ENCODE measurements at places on chromosomes 5 and 9.

DNA sequence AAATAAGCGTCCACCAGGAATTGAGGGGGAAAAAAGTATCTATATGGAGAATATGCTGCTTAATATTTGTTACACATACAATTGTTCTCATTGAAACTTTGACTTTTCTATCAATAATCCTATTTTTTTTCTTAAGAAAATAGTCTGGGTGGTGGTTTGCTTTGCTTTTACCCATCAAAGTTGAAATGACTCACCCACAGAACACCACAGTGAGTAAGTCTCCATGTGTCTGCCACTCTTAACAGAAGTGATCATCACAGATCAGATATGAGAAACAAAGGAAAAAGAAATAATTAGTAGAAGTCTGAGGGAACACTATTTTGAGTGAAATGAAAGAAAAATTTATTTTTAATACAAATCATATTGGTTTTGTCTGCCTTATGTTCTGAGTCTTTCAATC, 742.8 kb downstream of the CDH9 start:
- DNase-seq: no peak

DNA sequence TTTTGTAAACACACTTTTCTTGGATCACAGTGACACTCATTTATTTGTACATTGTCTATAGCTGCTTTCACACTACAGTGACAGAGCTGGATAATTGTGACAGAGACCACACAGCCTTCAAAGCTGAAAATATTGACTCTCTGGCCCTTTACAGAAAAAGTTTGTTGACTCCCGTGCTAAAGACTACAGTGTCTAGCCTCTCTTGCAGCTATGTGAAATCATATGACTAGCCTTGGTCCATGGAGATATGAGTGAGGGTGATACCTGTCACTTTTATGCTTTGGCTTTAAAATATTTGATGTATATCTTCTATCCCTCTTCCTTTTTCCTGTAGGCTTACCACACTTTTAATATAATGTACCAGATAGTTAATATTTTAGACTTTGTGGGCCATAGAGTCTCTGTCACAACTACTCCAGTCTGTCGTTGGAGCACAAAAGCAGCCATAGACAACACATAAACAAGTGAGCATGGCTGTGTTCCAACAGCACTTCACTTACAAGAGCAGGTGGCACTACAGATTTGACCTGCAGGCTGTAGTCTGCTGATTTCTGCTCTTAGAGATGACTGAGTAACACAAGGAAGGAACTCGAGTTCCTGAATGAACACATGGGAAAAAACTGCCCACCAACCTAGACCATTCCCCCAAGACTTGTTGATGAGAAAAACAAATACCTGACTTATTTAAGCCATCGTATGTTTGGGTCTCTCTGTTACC, 73.5 kb upstream of the ANKRD55 start:
- no peak for DNase-seq

- DNase-seq: no peak
Measured at GRCh38 chr5:124908581-124909451, 162.4 kb upstream of the ZNF608 start.

DNA sequence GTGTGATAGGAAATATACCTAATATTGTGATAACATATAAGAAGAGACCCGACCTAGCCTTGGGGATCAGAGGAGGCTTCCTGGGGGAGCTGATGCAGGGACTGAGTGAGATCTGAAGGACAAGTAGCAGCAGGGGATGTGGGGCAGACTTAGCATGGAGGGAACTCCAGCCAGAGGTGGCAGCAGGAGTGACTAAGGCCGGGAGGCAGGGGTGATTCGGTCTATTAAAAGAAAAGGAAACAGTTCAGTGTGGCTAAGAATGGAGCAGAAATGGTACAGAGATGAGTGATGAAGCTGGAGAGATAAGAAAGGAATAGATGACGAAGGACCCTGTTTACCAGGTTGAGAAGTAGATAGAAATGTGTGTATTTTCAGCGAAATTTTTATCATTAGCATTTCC, 408.8 kb downstream of the ENC1 start:
- no peak for DNase-seq

DNA sequence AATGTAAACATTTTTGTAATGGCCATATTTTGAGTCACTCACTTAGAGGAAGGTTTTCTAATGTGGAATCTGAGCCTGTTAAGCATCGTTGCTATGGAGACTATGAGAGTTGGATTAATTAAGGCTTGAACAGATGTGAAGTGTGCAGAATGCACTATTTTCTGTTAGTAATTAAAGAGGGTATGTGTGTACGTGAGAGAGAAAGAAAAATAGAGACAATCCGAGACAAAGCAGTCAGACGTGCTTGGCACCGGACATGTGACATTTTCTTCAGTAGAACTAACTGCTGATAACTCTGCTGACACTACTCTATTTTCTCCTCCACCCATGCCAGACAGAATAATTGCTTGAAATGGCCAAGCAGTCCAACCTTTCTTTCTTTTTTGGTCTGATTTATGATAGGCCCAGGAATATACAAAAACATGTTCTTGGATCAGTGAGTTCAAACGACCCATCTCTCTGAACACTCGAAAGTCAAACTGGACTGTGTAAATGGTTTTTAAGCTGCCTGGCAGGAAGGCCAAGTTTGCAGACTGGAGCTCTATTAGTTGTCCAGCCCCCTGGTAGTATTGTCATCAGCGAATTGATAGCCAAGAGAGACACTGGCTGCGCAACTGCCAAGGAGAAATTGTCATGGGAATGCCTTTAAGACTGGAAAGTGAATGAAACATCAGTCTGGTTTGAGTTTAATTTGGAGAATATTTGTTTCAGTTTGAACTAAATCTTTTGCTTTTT, 322.1 kb downstream of the ARHGEF28 start:
- no peak for DNase-seq

- DNase-seq: no peak
Measured at GRCh38 chr5:137105351-137106035, 393.6 kb downstream of the SPOCK1 start.

DNA sequence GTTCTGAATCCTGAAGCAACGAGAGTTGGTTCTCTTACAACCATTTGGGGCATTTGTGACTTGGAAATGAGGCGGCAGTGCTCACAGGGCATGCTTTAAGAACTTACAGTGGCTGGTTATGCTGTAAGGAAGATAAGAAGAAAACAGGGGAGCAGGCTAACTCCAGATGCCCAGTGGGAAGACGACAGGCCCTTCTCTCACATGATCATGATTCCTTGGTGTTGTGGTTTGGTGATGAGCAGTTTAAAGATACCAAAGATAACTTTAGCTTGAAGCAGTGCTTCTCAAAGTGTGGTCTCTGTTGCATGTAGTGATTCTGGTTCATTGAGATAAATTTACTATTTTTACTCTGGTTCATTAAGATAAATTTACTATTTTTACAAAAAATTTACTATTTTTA, 2.6 kb upstream of the HABP4 start:
- no peak for DNase-seq

DNA sequence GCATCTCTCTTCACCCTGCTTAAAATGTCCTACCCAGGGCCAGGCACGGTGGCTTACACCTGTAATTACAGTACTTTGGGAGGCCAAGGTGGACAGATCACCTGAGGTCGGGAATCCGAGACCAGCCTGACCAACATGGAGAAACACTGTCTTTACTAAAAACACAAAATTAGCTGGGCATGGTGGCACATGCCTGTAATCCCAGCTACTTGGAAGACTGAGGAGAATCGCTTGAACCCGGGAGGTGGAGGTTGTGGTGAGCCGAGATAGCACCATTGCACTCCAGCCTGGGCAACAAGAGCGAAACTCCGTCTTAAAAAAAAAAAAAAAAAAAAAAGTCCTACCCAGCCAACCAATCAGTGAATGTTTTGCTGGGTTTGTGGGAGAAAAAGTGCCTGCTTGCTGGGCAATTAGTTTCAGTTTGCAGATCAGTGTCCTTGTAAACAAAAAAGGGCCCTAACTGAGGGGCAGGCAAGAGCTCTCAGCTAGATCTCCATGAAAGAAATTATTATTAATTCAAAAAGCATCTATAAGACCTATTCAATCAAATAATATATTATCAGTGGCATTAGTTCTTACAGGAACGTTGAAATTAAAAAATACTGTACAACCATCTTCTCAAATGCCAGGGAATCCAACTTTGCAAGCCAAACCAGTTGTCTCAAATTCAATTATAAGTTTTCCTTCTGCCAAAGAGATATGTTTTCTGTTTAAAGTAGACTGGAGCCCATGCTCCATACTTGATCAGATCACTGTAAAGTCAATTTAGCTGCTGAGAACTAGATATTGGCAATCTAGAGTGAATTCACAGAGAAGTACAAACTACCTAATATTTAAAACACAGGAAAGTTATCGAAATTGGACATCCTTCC, 3.9 kb downstream of the MEGF9 start:
- DNase-seq: no peak

GRCh38 chr9:28941856-28942255, 1368.6 kb upstream of the C9orf72 start:
- no peak for DNase-seq

DNA sequence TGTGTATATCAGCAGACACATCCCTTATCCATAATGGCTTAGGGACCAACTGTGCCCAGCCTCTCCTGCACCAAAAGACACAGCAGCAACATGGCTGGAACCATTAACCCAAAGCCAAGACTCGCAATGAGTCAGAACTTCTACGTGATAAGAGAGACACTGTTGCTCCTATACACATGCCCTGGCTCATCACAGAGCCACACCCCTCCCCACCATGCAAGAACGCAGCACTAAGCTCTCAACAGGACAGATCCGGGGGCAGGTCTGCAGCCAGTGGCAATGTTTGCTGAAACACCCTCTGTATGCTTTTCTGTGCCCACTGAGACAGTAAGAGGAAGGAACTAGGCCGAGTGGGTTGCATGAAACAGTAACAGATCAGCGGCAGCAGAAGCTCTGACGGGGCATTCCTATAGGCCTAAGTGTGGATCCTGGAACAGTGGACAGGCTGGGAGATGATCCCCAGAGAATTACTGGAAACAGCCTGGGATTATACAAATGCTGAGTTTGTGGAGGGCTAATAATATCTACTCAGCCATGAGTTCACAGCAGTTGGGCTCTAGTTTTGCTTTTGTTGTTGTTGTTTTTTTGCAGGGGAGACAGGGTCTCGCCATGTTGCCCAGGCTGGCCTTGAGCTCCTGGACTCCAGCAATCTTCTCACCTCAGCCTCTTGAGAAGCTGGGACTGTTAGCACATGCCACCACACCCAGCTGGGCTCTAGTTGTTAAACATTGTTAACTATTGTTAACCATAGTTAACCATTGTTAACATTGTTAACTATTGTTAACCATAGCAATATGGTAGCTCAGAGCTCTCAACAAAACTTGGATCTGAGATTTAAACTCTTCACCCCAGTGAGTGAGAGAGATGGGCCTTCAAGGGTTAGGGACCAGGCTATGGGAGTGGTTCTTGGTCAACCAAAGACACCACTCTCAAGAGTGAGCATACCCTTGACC, 41.0 kb downstream of the B4GALT1 start:
- no peak for DNase-seq

- no peak for DNase-seq
Measured at GRCh38 chr5:77312413-77312812, 101.9 kb downstream of the PDE8B start.

- no peak for DNase-seq
Measured at GRCh38 chr9:130530938-130531337, 48.4 kb upstream of the FUBP3 start.

DNA sequence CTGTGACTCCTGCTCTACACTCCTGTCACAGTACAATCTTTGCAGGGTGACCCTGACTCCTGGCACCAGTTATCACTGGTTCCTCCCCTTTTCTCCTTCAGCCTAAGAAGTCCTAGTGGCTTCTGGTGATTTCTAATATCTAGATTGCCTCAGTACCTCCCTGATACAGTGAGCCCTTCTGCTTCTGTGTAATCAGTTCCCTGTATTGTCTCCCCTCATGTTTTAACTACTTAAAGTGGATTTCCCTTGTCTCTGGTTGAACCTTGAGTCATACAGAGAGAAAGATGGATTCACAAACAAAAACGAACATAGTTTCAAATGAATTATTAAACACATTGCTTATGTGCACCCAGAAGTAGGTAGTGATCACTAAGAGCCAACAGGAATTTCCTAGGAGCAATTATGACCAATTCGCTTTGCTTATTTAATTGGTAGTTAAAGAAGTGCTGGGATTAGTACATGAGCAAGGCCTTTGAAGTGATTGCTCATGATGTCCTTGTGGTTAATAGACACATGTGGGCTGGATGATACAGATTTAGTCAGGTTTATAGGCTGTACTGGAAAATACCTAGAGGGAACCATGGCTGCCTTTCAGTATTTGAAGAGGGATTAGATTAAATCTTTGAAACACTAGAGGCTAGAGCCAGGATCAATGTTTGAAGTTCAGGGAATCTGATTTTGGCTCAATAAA, 145.8 kb upstream of the MEF2C start:
- DNase-seq: no peak

- no peak for DNase-seq
Measured at GRCh38 chr5:66985417-66985816, 211.2 kb downstream of the CD180 start.

DNA sequence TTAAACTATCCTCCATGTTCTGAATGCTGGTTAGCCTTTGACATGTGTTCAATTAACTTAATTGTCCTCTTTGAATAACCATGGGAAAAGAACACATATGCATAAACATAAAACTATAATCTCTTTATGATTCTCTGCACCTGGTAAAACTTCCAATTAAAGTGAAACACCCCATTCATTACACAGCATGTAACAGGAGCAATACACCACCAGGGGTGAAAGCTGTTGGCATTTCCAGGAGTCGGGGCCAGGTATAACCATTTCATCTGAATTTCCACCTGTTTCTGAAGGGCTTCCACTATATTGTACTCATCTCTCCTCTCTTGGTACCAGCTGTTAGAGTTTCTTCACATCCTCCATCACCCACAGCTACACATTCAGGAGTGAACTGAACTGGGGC, 303.8 kb downstream of the EDIL3 start:
- no peak for DNase-seq

DNA sequence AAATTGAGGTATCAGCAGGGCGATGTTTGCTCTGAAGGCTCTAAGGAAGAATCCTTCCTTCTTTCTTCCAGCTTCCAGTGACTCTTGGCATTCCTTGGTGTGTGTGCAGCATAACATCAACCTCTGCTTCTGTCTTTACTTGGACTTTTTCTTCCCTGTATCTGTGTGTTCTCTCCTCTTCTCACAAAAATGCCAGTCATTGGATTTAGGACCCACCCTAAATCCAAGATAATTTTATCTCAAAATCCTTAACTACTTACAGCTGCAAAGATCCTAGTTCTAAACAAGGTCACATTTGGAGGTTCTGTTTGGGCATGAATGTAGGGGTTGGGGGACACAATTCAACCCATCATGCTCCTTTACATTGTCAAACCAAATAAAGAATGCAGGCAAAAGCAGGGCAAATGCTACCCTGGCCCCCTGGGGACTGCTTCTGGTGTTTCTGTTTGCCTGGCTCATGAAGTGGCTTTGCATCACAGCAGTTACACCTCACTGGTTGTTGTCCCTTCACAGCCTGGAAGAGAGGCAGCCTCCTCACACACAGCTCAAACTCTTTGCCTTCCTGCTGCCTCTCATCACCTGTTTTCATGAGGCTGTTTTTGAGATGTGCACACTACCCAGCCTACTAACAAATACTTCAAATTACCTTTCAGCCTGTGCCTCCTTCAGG, 64.8 kb upstream of the PLCXD3 start:
- DNase-seq: no peak

GRCh38 chr5:58786711-58787303, 203.9 kb downstream of the RAB3C start:
- no peak for DNase-seq
